ENCODE measurements at places on chromosomes 12 and 14.

DNA sequence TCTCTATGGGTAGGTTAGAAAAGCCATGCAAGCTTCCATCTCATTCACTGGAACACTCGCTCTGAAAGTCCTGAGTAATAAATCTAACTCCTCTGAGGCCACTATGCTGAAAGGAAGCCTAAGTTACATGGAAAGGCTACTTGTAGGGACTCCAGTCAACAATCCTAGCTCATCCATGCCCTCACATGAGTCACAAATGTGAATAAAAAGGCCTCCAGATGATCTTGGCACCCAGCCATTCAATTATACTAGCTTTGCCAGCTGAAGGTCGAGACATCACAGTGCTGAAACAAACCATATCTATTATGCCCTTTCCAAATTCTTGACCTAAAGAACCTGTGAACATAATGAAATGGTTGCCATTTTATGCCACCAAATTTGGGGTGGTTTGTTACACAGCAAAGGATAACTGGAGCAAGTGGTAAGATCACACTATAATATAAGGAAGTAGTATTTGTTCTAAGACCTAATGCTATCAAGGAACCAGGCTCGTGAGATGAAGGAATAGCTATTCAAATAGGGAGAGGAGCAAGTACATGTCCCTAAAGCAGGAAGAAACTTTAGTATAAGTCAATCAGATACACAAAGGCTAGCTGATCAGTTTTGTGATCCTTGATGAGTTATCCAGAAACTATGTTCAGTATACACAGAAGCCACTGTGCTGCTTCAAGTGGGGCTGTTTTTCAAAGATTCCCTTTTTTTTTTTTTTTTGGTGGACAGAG is 142.1 kb downstream of the MED13L start:
- DNase-seq = no peak

- peak; percentile 50 for DNase-seq
Measured at GRCh38 chr12:57214398-57214781, 2.2 kb upstream of the NXPH4 start.

DNA sequence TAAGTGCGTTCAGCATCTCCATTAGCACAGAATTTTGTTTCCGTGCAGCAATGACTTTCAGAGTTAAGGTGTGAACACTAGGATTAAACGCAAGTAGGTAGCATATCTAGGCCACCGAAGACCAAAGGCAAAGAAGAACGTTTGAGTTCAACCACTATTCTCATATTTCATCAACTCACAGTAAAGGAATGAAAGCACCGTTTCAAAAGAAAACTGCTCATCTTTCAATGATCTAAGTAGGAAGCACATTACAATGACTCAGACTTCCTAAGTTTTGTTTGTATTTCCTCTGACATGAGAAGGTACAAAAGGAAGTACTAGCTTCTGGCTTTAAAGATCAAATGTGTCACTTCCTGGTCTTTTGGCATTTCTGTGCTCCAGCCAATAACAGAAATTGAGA is 57.6 kb downstream of the ACADS start:
- DNase-seq = no peak

- DNase-seq = no peak
Measured at GRCh38 chr14:93153121-93153520, 31.6 kb downstream of the MOAP1 start.

GRCh38 chr14:89470401-89470800 is 53.4 kb upstream of the FOXN3 start:
- no peak for DNase-seq

- DNase-seq = no peak
Measured at GRCh38 chr12:109110988-109111495, 5.3 kb upstream of the ACACB start.

DNA sequence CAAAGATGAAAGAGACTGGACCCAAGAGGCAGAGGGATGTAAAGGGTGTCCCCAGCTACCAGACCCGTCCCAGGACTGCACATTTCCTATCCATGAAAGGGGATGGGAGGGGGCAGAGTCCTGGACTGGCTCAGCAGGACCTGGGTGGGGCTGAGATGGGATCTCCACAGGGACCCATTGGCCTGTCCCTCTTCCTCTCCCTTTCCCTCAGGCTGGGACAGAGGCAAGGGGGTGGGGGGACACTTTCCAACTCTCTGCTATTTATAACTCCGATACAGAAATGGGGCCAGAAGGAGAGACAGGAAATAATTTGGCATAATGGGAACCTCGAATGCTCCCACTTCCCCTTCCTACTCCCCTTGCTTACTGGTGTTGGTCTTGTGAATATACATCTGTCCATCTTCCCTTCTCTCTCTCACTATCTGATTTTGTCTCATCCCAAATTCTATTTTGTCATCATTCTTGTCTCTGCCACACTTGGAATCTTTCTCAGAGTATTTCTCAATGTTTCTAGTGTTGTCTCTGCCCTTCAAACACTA is 1.1 kb upstream of the ITGA7 start:
- no peak for DNase-seq

DNA sequence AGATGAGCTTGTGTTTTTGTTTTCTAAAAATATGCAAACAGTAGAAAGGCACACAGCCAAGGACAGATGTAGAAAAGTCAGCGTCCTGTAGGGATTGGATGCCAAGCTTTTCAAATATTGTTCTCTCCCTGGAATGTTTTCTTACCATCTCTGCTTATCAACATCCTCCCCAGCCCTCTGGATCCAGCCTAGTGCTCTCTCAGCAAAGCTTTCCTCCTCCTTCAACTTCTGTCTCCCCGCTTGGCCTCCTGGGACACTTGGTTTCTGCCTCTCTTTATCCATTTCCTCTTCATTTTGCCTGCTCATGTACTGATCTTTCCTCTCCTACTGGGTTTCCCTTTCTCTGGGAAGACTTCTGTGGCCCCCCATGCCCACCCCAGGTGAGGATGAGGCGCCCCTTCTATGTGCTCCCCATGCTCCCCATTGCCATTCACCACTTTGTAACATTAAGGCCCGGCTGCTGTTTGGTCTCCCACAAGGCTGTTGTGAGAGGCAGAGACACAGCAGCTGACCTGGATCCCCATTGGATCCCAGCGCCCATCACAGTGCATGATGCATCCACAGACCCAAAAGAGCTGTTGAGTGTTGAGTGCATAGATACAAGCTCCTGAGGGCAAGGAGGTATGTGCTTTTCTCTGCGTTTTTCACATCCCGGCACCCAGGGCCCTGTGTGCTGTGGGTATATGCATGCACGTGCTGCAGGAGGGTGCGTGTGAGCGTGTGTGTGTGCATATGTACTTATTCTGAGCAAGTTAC is 38.2 kb downstream of the EVL start:
- DNase-seq = no peak

GRCh38 chr14:102096569-102097188 is 9.8 kb upstream of the HSP90AA1 start:
- peak; percentile 45 for DNase-seq

GRCh38 chr12:130117233-130117632 is 45.0 kb upstream of the FZD10 start:
- no peak for DNase-seq

DNA sequence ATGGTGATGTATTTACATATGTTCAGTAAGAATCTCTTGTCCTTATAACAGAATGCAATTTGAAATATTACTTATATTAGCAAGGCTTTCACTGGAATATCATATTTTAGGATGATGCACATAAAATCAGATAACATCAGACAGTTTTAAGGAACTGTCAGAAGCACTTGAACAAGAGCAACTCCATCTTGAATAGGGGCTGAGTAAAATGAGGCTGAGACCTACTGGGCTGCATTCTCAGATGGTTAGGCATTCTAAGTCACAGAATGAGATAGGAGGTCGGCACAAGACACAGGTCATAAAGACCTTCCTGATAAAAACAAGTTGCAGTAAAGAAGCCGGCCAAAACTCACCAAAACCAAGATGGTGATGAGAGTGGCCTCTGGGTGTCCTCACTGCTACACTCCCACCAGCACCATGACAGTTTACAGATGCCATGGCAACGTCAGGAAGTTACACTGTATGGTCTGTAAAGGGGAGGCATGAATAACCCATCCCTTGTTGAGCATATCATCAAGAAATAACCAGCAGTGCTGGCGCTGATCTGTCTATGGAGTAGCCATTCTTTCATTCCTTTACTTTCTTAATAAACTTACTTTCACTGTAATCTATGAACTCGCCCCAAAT is 27.6 kb upstream of the ETV6 start:
- peak; percentile 1 for DNase-seq

DNA sequence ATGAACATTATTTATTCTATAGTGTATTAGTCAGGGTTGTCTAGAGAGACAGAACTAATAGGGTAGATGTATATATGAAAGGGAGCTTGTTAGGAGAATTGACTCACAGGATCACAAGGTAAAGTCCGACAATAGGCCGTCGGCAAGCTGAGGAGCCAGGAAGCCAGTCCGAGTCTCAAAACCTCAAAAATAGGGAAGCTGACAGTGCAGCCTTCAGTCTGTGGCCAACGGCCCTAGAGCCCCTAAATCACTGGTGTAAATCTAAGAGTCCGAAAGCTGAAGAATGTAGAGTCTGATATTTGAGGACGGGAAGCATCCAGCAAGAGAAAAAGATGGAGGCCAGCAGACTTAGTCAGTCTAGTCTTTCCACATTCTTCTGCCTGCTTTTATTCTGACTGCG is 912.2 kb downstream of the FLRT2 start:
- DNase-seq = no peak

DNA sequence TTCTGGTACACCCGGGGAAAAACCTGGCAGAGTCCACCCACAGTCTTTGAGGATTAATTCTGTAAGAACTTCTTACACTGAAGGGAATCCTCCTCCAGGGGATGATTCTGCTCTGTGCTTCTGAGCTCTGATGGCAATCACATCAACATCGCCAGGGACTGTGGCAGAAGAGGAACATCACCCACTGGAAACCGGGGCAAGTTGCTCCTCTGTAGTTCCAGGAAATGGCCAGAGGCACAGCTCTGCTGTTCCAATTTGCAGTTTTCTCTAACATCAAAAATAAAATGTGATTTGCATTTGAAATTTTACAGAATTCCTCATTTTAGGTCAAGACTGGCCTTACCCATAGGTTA is 207.6 kb downstream of the DAD1 start:
- DNase-seq = no peak

DNA sequence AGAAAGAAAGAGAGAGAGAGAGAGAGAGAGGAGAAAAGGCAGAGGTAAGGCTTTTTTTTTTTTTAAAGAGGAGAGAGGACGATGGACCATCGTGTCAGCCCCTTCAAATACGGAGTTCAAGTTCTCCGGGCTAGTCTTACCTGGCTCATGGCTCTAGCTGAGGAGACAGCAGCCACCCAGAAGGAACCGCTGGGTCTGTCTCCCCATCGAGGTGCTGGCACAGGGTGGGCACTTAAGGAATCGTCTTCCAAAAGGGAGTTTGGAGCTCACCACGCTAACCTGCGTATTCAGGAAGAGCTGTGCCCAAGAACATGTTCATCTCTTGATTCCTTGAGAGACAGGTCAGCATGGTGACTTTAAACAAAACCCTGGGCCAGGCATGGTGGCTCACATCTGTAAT is 102.7 kb downstream of the SETD3 start:
- no peak for DNase-seq

DNA sequence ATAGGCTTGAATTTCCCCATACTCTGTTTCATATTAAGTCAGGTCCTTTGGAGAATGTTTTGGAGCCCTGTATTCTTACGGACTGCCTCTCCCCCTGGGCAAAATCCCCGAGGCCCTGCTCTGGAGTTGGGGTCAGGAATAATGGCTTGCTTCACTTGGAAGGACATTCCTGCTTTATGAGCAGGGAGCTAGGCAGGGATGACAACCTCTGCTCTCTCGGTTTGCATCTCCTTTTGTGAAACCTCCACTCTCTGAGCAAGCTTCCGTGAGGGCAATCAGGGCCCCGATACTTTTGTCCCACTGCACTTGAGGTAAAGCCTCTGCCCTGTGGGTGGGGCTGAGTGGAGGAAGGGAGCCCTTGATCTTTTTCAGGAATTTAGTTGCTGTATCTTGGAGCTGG is 19.3 kb downstream of the OS9 start:
- no peak for DNase-seq

DNA sequence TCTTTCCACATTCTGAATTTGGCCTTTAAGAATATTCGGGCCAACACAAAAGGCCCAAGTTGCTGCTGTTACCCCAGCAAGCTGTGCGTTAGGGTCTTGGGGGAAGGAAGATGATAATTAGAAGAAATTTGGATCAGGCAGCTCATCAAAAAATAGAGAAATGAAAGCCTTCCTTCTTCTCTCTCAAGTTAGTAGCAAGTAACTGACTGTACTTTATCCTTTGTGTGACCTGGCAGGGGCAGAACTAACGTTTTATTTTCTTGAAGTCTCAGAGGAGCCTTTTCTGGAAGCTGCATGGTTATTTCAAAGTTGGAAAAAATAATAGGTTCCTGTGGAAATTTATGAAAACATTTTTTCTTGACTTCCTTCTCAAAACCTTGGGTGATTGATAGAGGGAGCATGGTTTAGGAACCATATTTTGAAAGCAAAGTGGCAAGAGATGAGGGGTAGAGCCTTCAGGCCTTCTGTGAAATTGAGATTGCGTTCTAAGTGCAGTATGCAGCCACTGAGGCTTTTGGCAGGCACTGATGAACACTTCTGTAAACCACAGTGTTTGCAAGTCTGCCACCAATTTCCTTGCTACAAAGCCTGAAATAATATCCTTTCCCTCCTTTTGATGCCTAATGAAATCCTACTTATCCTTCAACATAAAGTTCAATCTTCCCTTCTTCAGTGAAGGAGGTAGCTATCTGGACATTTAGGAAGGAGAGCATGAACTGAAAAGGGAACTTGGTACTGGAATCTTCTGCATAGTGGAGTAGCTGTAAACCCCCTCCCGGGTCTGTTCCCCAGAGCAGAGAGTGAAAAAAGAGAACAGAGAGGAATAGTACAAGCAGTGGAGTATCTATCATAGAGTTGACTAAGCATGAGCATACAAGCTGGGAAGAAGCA is 123.2 kb downstream of the FGD4 start:
- DNase-seq = no peak

DNA sequence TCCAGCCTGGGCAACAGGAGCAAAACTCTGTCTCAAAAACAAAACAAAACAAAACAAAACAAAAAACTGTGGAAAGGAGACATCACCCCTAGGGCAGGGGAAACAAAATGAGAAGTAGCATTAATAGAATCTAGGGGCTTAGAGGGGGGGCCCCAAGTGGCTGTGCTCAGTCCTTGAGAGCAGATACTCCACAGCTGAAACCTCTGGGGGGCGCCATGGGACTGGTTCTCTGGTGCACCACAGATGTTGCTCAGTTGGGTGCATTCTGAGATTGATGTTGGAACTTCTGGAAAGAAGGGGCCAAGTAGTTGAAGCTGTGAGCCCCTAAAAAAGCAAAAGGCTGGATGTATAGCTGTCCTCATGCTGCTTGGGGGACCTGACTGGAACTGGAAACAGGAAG is 11.8 kb upstream of the SYNE2 start:
- DNase-seq = peak; percentile 49

- DNase-seq = no peak
Measured at GRCh38 chr14:26775765-26776563, 178.1 kb upstream of the NOVA1 start.

GRCh38 chr12:74033531-74033930 is 504.1 kb upstream of the ATXN7L3B start:
- DNase-seq = no peak

GRCh38 chr12:5856692-5857091 is 88.4 kb downstream of the ANO2 start:
- no peak for DNase-seq

GRCh38 chr12:89947437-89948270 is 239.0 kb upstream of the ATP2B1 start:
- no peak for DNase-seq

- DNase-seq = no peak
Measured at GRCh38 chr12:30016540-30017055, 232.9 kb upstream of the TMTC1 start.

Data from stimulated activated CD4-positive, alpha-beta T cell treated with anti-CD3 and anti-CD28 coated beads, Interleukin-1b, Interleukin-23, amount 100 ng/mL, for 1 hour (primary cell).